ENCODE measurements at places on chromosomes 2 and 18.
A peak's percentile ranks its signal among the peaks of the same experiment; 100 is the strongest.

DNA sequence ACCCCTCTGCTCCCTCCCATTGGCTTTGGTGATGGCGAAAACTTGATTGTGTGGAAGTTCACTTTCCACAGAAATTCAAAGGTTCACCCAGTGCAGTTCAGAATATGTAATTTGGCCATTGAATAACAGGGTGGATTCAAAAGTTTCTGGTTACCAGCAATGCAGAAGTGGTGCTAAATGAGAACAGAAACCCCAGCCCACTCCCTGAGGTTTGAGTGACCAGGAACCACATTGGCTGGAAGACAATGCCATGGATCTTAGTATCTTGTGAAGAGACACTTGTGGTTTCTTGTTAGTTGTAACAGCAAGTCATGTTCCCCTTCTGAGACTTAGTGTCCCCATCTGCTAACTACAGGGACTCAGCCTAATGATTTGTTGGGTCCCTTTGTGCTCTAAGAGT, 49.8 kb downstream of the QPCT start:
- DNase-seq: no peak

DNA sequence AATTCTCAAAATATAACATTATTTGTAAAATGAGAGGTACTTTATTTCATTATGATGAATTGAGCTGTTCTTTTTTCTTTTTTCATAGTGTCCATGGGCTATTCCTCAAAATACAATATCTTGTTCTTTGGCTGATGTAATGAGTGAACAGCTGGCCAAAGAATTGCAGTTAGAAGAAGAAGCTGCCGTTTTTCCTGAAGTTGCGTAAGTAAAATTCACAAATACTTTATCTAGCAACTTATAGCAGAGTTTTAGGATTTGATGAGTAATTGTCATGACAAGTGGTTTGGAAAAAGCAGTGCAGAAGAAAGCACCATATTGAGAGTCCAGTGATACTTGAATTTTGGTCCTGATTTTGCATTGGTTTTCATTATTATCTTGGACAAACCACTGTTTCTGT, 9.8 kb downstream of the RIOK3 start:
- peak; percentile 37 for DNase-seq

- peak; percentile 40 for DNase-seq
Observed at GRCh38 chr2:70143314-70144150, 47.3 kb downstream of the C2orf42 start.

DNA sequence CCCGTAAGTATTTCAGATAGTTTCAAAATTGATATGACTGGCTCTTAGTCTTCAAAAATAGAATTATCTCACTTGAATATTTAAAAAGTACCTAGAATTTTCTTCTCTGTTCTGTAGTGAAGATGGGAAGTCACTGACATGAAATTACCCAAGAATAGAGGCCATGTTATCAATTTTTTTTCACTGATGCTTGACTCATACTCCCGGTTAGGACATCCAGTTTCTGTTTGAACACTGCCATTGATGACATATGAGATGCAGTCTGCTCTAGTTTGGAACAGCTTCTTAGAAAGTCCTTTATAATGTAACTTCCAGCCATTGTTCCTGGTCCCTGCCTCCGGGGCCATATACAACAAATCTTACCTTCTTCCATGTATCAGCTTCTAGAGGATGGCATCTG, 26.0 kb downstream of the MAP3K20 start:
- DNase-seq: peak; percentile 91

- DNase-seq: no peak
Observed at GRCh38 chr18:78309307-78309706, 670.3 kb upstream of the SALL3 start.

- DNase-seq: no peak
Observed at GRCh38 chr18:57793302-57793986, 9.7 kb downstream of the ATP8B1 start.

DNA sequence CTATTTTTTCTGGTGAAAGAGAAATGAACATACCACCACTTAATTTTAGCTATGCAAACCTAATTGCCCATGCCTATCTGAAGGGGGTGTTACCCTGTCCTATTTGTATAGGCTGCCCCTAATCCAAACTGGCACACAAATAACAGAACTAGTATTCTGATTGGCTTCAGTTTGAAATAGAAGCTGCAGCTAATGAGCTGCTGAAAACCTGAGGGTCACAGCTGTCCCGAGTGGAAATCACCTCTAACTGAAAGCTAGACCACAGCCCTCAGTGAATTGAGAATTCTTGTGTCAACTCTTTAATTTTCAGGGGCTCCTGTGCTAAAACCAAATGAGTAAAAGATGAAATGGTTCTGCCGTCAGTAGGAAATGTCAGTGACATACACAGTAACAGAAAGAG, 28.7 kb downstream of the CCDC141 start:
- no peak for DNase-seq

- no peak for DNase-seq
Observed at GRCh38 chr2:122486086-122486485, 730.6 kb downstream of the TSN start.

DNA sequence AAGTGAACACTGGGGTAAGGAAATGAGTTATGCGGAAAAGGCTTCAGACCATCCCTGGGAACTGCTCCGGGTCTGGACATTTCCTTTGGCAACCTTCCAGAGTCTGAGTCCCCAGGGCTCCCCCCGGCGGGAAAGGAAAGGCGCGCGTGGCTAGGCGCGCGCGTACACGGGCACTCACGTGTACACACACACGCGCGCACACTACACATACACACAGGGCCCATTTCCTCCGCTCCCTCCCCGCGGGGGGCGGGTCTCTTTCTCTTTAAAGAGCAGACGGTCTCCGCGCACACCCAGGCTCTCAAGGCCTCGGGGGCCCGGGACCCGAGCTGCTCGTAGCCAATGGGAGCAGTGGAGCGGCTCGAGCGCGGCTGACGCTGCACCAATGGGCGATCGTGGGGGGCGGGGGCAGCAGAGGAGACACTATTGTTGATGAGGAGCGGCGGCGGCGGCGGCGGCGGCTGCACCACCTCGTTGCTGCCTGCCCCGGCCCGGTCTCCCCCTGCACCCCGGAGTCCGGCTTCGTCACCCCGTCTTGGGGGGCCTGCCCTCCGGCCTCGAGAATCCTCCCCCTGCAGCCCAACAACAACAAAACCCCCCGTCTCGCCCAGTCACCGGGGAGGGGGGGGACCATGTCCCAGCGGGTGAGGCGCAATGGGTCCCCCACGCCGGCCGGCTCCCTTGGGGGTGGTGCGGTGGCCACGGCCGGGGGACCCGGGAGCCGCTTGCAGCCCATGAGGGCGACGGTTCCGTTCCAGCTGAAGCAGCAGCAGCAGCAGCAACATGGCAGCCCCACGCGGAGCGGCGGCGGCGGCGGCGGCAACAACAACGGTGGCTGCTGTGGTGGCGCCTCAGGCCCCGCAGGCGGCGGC, at the start of gene FAM117B:
TSS of gene FAM117B (plus strand) at position 414 of the 872 bp plus-strand sequence. CDS start at position 633, 219 bp downstream.
- peak; percentile 97 for DNase-seq

DNA sequence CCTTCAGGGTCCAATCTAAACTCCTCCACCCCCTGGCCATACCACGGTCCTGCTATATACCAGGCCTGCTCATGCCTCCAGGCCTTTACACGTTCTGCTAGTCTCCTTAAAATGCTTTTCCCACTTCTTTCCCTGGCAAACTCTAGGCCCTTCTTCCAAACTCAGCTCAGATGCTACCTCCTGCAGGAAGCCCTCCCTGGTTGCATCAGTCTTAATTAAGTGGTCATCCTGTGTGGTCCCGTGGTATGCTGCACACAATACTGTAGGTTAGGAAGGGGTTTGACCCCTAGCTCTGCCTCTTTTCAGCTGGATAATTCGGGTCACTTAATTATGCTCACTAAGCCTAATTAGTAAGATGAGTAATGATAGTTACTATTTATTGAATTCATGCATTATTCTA, 85.9 kb upstream of the SP3 start:
- DNase-seq: no peak

DNA sequence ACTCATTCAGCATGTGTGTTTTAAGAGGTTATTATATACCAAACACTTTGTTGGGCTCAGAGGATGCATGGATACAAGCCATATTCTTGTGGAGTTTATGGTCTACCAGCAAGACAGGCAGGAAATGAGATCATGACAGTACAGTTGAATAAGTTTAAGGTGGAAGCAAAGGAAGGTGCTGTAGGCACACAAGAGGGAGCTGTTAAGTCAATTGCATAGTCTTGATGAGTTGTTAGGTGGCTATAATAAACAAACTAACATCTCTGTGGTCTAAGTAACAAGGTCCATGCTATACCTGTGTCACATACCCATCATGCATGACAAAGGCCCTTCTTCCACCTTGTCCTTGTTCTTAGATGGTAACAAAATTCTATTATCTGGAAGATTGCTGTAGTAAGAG, 538.3 kb downstream of the CNTNAP5 start:
- DNase-seq: no peak

GRCh38 chr2:10668402-10669012, 21.3 kb downstream of the NOL10 start:
- DNase-seq: peak; percentile 59

- peak; percentile 76 for DNase-seq
Observed at GRCh38 chr2:196112418-196113034, 43.9 kb upstream of the DNAH7 start.

GRCh38 chr18:3074087-3074486, 61.1 kb upstream of the LPIN2 start:
- no peak for DNase-seq

- no peak for DNase-seq
Observed at GRCh38 chr2:109333414-109334210, 204.6 kb downstream of the SH3RF3 start.

- no peak for DNase-seq
Observed at GRCh38 chr2:9108210-9108967, 98.2 kb upstream of the ASAP2 start.

DNA sequence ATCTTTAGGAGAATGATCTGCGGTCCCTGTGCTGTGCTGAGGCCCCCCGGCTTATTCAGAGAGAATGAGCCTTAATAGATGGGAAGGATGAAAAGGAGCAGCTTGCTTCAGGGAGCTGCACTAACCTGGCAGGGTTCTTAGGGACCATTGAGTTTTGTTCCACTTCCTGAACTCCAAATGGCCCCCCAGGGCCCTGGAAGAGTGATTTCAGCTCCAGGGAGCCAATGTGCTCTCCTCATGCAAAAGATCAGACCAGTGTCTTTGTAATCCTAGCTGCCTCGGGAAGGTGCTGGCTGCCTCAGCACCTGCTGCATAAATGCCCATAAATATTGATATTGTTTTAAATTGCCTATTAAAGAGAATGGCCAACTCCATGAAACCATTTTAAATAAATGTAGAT, 210.2 kb downstream of the NCK2 start:
- DNase-seq: no peak

- no peak for DNase-seq
Observed at GRCh38 chr2:223019987-223020717, 31.8 kb upstream of the KCNE4 start.

- no peak for DNase-seq
Observed at GRCh38 chr2:207149249-207150213, 16.2 kb downstream of the KLF7 start.

GRCh38 chr2:221715523-221716247, 143.6 kb upstream of the EPHA4 start:
- DNase-seq: no peak

DNA sequence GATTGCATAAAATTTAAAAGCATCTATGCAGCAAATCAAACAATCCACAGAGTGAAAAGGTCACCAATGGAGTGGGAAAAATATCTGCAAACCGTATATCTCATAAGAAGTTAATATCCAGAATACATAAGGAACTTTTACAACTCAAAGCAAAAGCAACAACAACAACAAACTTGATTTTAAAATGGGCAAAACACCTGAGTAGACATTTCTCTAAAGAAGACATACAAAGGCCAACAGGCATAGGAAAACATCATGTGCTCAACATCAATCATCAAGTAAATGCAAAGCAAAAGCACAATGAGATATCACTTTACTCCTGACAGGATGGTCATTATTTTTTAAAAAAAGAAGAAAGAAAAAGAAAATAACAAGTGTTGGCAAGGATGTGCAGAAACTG, 38.1 kb downstream of the TMEM247 start:
- DNase-seq: no peak

DNA sequence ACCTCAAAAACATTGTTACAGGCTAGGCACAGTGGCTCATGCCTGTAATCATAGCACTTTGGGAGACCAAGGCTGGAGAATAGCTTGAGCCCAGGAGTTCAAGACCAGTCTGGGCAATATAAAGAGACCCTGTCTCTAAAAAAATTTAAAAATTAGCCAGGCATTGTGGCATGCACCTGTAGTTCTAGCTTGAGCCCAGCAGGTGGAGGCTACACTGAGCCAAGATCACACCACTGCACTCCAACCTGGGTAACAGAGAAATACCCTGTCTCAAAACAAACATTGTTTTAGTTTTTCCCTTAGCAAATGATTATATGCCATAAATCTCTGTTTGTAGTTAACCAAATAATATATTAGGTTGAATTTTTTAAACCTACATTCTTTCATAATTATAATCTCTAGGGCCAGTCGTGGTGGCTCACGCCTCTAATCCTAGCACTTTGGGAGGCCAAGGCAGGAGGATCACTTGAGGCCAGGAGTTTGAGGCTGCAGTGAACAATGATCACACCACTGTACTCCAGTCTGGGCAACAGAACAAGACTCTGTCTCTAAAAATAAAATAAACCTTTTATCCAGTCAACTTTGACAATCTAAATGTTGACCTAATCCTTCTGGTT, 13.3 kb upstream of the CYP20A1 start:
- peak; percentile 29 for DNase-seq

- peak; percentile 95 for DNase-seq
Observed at GRCh38 chr2:182952741-182953450, 85.4 kb downstream of the NCKAP1 start.

DNA sequence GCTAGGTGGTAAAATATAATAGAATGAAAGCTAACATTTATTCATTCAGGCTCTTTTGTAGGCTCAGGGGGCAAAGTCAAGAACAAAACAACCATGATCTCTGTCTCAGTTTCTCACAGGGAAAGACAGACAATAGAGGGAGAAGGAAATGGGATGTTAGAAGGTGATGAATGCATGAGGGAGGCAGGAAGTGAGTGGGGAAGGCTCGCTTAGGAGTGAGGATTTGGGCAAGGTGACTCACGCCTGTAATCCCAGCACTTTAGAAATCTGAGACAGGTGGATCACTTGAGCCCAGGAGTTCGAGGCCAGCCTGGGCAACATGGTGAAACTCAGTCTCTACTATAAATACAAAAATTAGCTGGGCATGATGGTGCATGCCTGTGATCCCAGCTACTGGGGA, 88.4 kb downstream of the CTIF start:
- peak; percentile 32 for DNase-seq

DNA sequence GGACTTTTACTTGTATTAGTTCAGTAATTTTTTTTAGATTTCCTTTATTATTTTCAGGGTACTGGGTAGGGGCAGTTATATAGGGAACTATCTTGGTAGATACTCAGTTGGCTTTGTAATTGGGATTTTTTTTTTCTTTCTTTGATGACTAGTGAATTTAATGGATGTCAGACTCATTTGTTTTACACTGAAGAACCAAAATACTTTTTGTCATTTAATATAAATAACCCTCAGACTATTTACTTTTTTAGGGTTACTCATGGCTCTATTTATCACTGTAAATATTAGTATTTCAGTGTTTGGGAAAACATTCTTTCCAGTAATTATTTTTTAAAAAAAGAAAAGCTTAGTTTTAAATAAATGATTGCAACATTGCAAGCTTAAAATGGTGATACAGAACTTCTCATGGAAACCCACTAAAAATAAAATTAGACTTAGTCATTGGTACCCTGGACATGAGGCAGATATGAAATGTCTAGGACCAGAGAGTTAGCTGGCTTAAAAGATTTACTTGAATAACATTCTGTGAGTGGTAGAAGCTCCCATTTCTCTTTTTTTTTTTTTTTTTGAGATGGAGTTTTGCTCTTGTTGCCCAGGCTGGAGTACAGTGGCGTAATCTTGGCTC, 74.4 kb upstream of the CYP20A1 start:
- DNase-seq: peak; percentile 49

Data from iris pigment epithelial cell (primary cell).